ENCODE measurements at places on chromosomes 13 and 19. TPM values are rescaled to one million over a fixed set of nuclear protein-coding genes. Genes with fewer than 3 reads are reported as not detected.

GRCh38 chr19:11261971-11262839, at the start of gene DOCK6:
DOCK6 (minus strand) TSS chr19:11262524; CDS start chr19:11262440, 84 bp downstream.
- no peak for DNase-seq

DNA sequence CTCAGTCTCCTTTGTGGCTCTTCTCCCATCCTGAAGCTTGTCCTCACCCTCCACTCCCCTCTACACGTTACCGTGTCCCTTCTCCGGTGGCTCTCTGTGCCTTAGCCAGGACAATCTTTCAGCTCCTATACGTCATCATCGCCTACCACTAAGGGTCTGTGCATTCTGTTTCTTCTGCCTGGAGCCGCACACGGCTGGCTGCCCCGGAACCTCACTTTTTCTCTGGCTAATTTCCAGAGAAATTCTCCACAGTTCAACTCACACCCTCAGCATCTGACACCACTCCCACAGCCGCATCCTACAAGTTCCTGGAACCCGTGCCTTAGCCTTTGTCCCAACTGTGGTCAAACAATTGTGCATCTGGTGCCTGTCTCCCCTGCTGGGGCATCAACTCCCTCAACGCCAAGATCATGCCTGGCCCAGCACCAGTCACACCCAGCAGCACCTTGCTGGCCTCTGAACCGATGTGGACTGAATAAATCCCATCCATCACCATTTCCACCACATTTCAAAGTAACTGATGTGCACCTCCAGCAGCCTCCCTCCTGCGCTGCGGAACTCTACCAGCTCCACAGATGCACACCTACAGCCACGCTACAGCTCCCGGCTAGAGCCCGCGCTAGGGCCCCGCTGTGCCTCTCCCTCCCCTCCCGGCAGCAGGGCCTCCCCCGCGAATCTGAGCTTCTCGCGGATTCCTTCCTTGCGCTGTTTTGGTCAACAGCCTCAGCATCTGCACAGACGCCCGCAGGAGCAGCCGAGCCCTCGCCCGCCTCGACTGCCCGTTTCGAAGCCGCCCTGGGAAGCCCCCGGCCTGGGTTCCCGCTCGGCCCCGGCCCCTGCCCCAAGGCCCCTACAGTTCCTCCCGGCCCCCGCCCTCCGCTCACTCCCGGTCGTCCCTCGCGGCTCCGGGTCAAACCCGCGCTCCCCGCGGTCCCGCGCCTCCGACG, 689 bp downstream of the DCUN1D2 start:
- DNase-seq = peak; percentile 20

DNA sequence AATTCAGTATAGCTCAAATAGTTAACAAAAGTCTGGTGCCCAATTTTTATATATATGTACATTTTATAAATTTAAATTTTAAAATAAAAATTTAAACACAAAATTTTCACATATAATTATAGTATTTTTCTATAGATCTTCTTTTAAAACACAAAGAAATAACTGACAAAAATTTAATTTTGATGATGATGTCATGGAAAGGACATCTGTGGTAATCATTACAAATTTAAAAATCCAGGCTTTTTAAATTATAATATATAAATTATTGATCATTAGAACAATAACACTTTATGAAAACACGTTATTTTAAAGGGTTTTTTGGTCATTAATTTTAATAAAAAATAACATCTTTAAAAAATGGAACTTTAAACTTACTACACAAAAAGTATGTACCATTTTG, 381.1 kb downstream of the DACH1 start:
- no peak for DNase-seq

GRCh38 chr13:34076319-34076718, 258.4 kb downstream of the RFC3 start:
- DNase-seq = no peak

- DNase-seq = no peak
Observed at GRCh38 chr19:38663156-38663651, 15.8 kb downstream of the ACTN4 start.

DNA sequence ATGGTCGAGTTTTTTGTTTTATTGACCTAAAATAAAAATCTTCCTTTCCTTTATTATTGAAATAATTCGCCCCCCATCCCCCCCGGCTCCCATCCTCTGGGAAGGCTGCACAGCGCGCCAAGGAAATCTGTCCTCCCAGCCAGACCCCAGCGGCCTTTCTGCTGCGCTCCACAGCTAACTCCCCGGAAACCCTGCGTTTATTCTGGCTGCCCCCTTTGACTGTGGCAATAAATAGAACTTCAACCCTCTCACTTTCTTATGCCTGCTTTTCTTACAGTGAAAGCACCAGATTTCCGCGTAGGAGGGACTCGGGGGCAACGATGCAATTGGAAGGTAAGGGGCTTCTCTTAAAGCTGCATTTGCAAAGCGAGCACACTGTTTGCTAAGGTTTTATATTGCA, 9.7 kb upstream of the C19orf12 start:
- DNase-seq = no peak

- peak; percentile 89 for DNase-seq
Observed at GRCh38 chr19:47609906-47610894, 1.3 kb downstream of the BICRA start.

GRCh38 chr19:2083174-2083854, 12.8 kb downstream of the MOB3A start:
- DNase-seq = no peak

DNA sequence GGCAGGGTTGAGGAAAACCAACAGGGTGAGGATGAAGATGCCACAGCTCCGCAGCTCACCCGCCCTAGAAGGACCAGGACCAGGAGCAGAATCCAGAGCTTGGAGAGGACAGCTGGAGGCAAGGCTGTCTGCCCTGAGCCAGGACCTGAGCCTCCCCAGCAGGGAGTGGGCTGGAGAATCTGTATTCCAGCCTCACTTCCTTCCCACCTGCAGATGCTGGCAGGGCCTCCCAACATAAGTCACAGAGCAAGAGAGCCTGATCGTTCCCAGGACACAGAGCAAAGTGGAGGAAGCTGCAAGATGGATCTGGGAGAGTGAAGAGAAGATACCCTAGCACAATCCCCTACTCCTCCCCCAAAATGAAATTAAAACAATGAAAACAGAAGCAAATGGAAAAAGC, 61.7 kb upstream of the WASF3 start:
- no peak for DNase-seq

- no peak for DNase-seq
Observed at GRCh38 chr13:114099918-114100445, 32.4 kb downstream of the RASA3 start.

- DNase-seq = no peak
Observed at GRCh38 chr13:98599502-98600328, 22.8 kb upstream of the STK24 start.

DNA sequence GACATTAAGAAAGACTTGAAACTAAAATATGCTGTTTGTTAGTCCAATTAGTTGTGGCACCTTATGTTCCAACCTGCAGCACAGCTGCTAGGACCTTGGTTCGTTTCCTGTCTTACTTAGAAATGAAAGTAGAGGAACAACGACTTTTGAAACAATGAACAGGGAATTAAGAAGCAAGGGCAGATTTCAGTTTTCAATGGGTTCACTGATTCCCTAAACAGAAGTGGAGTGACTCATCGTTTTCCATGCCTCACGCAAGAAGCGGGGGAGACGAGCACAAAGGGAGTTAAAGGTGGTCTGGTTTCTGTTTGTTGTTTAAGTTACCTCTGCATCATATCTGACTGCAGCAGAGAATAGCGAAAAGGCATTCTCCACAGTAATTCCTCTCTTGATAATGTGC, 44.8 kb downstream of the PHF11 start:
- DNase-seq = no peak

- DNase-seq = no peak
Observed at GRCh38 chr13:71772361-71772760, 94.6 kb downstream of the DACH1 start.

GRCh38 chr13:20128459-20128931, 32.4 kb downstream of the GJA3 start:
- peak; percentile 82 for DNase-seq

DNA sequence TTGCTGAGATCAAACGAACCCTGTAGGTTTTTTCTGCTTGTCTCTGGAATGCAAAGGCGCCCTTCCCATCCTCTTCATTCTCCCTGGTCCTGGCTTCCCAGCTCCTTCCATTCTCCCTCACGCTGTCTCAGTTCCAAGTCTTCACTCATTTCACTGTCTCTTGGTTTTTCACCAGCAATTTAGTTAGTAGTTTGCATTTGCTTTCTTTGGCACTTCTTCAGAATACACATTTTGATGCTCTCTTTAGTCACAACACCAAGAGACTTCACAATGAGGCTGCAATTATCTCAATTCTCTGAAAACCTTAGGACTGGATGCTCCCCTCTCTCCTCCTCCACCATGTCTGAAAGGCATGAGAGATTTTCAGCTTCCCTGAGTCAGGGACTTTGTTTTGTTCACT, 470.7 kb downstream of the FGF14 start:
- no peak for DNase-seq

GRCh38 chr13:21231426-21231940, 55.0 kb downstream of the MRPL57 start:
- DNase-seq = no peak

GRCh38 chr19:42422901-42423461, 4.2 kb downstream of the LIPE start:
- no peak for DNase-seq

GRCh38 chr19:11286312-11286974, 9.5 kb upstream of the TSPAN16 start:
- DNase-seq = peak; percentile 77

- DNase-seq = peak; percentile 86
Observed at GRCh38 chr13:48492470-48493065, 40.3 kb downstream of the RCBTB2 start.

DNA sequence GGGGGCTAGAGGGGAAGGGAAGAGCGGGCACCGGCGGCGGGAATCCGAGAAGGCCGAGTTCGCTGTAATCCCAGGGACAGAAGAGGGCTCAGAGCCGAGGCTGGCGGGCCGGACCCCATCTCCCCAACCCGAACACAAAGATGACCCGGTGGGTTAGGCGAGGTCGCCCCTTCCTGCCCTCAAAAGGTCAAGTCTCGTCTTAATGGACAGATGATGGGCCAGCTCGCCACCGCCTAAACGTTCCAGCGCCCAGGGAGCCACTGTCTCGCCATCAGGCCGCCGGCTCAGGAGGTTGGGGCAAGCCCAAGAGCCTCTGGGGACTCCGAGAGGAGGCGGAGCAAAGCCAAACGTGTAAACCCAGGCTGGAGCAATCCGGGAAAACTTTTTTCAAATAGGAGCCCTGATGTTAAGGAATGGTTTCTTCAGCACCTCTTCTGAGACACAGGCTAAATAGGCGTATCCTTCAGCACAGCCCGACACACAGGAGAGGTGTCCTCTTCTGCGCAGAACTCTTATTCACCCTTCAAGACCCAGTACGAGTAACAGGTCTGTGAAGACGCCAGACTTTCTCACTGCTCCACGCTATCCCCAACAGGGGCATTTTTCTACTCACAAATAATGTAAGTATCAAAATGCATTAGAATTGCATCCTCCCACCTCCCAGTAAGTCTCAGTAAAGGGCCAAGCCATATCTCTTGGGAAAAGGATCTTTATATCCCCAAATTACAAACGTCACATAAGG, 6.3 kb upstream of the POU4F1 start:
- DNase-seq = no peak

DNA sequence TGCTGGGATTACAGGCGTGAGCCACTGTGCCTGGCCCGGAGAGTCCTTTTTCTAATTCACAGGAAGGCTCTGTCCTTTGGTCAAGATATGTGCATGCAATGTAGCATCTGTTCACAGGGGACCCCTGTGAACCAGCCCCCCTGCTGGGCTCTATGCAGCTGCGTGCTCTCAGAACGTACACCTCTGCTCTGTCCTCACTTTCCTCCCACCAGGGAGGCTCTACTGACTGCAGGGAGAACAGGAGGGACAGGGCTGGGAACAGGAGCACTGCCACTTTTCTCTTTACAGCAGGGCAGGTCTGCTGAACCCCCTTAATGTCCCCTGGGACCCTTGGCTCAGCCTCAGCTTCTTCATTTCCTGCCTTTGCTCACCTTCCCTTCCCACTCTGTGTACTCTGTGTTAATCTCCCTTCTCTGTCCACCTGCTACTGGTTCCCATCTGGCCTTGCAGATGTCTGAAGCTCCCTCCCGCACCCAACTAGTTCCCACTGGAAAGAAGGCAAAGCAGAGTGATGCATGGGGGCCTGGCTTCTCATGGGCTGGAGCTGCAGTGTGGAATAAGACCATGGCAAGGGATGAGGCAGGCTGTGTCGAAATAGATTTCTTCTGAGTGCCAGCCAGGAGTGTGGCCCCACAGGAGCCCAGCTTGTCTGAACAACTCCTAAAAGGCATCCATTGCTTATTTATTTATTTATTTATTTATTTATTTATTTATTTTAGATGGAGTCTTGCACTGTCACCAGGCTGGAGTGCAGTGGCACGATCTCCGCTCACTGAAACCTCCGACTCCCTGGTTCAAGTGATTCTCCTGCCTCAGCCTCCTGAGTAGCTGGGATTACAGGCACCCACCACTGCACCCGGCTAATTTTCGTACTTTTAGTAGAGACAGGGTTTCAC, 7.2 kb downstream of the ADGRE2 start:
- no peak for DNase-seq

- DNase-seq = no peak
Observed at GRCh38 chr13:39406688-39407087, 196.3 kb downstream of the LHFPL6 start.

DNA sequence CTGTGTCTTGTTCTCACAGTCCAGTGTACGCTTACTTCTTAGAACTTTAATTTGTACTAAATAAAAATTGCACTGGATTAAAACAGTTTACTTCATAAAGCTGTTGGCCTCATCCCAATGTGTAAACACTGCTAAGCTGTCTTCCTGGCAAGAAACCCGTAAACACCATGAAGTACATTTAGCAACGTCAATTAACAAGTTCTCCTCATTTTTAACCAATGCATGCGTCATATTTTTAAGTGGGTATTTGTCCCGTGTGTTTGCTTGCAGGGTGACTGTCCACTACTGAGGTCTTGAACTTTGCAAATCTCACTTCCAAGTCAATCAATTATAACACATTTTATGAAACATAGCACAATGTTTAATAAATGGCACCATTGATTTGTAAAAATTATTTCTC, 28.2 kb downstream of the LAIR2 start:
- DNase-seq = no peak

- DNase-seq = no peak
Observed at GRCh38 chr19:55390461-55390880, 4.7 kb downstream of the RPL28 start.

DNA sequence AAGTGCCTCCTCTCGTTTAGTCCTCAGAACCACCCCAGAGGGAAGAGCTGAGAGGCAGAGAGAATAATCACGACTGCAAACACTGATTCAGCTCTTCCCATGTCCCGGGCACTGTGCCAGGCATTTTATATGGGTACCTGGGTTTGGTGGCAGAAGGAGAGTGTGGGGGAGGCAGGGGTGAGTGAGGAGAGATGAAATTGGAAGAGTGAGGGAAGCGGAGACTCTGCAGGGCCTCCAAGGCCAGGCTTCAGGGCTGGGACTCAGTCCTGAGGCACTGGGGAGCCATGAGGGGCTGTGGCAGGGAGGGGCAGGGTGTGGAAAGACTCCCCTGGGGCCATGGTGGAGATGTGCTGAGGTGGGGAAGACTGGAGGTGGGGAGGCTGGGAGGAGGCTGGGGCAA, 8.7 kb downstream of the SYNGR4 start:
- no peak for DNase-seq

GRCh38 chr13:31236211-31236786, 36.5 kb downstream of the B3GLCT start:
- DNase-seq = no peak

- DNase-seq = no peak
Observed at GRCh38 chr13:75120085-75120484, 361.9 kb downstream of the TBC1D4 start.

GIPR gene
- polyA plus RNA-seq = 5.2 TPM

TRAPPC2B gene
- polyA plus RNA-seq = 10.2 TPM

CYP2A6 gene
- 0.22 TPM for polyA plus RNA-seq

CYP4F12 gene
- polyA plus RNA-seq = 5.8 TPM

NANOS2 gene
- not detected for polyA plus RNA-seq

SHISA2 gene
- 39.4 TPM for polyA plus RNA-seq

PEAK3 gene
- polyA plus RNA-seq = 0.10 TPM

LRFN3 gene
- 13.3 TPM for polyA plus RNA-seq

N4BP2L1 gene
- polyA plus RNA-seq = 32.6 TPM

MRPS12 gene
- polyA plus RNA-seq = 15.4 TPM
